ENCODE measurements at places on chromosomes 1 and 21. TPM values are rescaled to one million over a fixed set of nuclear protein-coding genes. Genes with fewer than 3 reads are reported as not detected.

DNA sequence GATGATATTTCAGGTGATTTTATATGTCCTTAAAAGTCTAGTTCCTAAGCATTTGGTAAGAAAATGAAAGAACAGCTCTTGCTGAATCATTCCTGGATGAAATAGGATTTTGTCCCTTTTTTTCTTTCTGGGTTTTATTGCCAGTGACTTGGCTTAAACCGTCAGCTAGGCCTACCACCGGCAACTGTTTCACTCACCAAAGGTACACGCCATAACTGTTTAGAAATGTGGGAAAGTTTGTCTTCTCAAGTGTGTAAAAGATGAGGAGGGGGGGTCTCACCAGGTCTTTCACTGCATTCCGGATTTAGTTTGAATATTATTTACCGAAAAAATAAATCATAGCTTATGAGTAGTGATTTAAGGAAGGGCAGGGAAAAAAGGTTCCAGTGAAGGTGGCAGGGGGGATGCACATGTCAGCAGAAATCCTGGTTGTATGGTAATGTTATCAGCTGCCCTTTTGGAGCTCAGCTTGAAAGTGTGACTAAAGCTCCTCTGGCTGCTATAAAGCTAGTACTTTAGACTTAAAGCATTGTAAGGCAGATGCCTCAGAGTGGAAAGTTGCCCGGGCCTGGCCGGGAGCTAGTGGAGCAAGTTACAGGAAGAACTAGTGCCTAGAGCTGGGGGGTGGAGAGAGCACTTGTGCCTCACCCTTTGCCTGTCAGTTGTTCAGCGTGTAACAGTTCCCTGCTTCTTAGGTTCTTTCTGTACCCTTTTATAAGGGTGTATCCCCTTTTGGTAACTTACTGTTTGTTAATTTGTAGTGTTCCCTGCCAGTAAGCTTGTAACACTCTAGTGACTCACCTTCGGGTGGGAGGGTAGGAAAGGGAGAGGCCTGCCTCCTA lies 3.1 kb downstream of the ATP1A1 start:
- peak; percentile 78 for DNase-seq

DNA sequence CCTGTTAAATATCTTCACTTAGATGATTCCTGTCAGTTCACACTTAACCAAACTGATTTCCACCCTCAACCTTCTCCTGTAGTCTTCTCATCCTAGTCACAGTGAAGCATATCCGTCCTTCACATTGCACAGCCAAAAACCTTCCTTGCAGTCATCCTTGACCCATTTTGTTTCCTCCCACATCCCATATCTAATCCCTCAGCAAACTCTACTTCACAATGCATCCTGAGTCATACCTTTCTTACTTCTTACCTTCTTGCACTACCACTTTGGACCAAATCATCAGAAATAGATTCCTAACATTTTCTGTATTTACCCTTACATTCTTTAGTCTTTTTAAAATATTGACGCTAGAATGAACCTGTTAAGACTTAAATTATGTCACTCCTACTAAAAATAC lies 86.9 kb downstream of the OLFML2B start:
- no peak for DNase-seq

The CELA3B gene
- total RNA-seq: not detected

The KIAA0040 gene
- total RNA-seq: 12.8 TPM

GRCh38 chr1:215423288-215423687 lies 143.8 kb upstream of the KCTD3 start:
- DNase-seq: no peak

DNA sequence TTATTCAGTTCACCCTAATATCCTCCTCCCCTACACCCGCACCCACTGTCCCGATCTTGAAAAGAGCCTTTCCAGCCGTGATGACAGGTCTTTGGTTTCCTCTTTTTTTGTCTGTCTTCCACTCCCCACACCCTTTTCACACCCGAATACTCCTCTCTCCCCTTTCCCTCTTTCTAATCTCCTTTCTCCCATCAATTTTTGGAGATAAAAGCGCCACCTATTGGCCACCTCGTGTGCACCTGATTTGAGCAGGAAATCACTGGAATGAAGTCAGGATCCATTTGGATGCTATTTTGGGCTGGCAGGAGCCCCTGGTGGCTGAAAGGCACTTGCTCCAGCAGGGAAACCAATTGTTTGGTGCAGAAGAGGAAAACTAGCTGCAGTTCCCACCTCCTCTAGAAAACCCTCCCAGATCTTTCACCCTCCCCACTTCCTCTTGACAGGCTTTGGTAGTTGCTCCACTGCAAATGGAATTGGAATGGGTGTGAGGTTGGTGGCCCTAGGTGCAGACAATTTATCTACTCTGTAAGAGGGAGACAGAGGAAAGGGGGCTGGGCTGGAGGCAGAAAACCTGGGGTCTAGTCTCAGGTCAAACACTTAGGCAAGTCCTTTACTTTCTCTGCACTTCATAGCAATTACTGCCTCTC lies 8.4 kb downstream of the FOXE3 start:
- DNase-seq: no peak

DNA sequence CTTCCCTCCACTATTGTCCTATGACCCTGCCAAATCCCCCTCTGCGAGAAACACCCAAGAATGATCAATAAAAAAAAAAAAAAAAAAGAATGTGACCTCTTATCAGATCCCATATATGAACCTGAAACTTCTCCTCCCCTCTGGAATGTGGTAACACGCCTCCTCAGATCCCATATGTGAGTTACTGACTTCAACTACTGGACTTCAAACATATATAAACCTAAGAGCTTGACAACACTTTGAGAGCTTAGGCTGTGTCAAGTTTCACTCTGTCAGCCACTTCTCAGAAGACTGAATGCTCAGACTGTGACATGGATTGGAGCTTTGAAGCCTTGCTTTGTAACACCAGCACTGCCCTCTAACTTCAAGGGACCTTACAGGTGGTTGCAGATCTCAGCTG lies 148.4 kb downstream of the COP1 start:
- DNase-seq: no peak

The PDE4B gene
- total RNA-seq: 3.5 TPM

DNA sequence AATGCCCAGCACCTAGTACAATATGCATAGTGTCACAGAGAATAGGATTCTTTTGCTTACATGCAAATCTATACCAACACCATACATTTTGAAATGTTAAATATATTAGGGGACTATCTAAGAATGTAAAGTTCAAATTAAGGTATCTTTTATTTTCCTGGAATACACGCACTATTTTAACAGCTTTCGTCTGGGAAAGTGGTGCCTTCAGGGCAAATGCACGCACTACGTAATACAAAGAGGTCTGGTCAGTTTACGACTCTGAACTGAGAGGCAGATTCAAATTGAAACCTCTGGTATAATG lies 931 bp downstream of the FUBP1 start:
- DNase-seq: no peak

- DNase-seq: no peak
These were observed 868 bp downstream of the PPP1R12B start for GRCh38 chr1:202349206-202349928.

The DPT gene
- 45.6 TPM for total RNA-seq

- DNase-seq: no peak
These were observed 95.4 kb upstream of the ERRFI1 start for GRCh38 chr1:8121261-8122159.

DNA sequence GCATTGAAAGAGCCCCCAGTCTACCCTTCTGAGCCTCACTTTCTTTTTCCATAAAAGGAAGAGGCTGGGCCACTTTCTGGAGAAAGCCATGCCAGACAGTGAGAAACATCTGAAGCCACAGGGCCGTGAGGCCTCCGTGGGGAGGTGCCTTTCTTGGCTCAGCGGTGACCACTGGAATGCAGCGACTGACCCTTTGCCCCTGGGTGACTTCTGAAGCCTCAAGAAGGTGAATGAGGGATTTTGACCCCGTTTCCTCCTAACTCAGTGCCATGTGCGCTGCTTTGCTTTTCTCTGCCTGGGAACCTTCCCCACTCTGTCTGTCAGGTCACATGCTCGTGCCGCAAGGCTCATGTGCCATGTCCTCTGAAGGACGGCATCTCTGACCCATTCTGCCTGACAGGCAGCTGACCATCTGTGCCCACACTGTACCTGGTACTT lies 44.7 kb upstream of the A3GALT2 start:
- peak; percentile 65 for DNase-seq

DNA sequence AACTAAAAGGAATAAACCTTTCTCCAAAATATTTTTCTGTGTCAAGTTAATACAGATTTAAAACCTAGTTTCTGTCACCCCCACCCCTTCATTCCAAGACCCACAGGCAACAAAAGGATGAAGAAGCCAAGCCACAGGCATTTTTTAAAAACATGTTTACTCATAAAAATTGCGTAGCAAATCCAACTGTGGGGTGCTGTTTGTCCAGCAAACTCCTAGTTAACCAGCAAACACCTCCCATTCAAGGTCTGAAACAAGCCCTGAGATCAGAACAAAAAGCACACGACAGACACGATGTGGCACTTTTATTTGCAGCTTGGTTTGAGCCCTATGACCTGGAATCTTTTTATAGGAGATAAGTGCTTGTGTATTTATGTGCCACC lies 149.9 kb upstream of the CAMK1G start:
- DNase-seq: no peak

GRCh38 chr1:156539818-156540355 lies 32.5 kb downstream of the IQGAP3 start:
- no peak for DNase-seq

The PRR9 gene
- total RNA-seq: not detected

- peak; percentile 40 for DNase-seq
These were observed 73.8 kb downstream of the MRPL37 start for GRCh38 chr1:54273795-54274163.

- no peak for DNase-seq
These were observed 32.1 kb downstream of the EPHX1 start for GRCh38 chr1:225842074-225842473.

DNA sequence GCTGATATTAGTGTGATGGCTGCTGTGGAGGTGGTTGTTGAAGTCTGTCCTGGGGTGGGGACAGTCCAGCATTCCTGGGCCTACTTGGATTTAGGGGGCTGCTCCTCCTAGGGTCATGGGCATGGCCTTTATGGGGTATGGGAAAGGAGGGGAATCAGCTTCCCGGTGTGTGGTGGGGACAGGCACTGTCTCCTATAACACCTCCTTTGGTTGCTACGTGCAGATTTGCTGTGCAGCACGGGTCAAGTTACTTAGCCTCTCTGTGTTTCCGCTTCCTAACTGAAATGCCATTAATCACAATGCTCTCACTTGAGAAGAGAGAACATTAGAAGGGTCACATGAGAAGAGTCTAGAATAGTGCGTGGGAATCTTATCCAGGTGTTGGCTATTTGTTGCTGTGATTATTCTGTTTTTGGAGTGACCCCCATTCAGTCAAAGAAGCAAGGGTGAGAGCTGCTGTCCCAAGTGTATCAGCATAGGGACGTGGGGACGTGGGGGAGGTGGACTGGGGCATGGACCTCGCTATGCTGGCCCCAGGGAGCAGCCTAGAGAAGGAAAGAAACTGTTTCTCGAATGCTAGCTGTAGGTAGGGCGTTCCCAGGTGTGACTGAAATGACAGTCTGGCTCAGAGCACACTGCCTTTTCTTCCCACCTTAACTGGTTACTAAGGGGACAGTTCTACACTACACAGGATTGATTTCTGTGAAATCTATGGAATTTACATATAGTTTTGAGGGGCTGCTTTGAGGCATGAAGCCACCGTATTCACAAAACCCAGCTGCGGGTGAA lies 19.9 kb downstream of the SOX13 start:
- DNase-seq: no peak

DNA sequence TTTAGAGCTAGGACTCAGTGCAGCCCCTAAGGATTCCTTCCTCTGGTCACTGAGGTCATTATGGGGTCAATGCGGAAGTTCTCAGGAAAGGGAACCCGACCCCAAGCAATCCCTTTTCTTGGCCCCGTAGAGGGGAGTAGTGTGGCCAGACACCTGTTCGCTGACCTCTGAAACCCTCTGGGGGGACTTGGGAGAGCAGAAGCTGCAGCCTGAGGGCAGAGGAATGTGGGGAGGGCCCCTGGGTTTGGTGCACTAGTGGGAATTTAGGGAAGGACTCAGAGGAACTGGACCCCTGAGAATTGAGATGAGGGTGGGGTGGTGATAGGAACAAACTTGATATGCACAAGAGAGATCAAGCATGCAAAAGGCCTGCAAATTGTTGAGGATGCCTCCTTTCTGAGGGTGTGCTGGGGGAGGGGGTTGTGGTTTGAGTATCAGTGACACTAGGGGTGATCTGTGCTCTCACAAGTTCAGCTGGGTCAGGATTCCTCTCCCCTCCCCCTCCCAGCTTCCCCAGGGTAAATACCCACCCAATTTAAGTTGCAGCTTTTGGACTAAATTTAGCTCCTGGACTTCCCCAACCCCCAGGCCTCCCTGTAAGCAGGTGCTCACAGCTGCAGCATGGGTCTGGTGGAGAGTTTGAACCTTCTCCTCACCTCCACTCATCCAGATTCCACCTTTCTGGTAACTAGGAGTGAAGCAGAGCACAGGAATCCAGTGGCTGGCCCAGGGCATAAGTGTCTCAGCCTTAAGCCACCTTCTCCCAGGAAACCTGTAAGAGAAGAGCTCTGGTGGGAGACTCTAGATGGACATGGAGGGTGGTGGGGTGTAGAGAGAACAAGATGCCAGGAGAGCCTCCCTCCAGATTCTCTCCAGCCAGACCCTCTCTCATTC lies 13.5 kb downstream of the ADAMTSL4 start:
- DNase-seq: no peak

DNA sequence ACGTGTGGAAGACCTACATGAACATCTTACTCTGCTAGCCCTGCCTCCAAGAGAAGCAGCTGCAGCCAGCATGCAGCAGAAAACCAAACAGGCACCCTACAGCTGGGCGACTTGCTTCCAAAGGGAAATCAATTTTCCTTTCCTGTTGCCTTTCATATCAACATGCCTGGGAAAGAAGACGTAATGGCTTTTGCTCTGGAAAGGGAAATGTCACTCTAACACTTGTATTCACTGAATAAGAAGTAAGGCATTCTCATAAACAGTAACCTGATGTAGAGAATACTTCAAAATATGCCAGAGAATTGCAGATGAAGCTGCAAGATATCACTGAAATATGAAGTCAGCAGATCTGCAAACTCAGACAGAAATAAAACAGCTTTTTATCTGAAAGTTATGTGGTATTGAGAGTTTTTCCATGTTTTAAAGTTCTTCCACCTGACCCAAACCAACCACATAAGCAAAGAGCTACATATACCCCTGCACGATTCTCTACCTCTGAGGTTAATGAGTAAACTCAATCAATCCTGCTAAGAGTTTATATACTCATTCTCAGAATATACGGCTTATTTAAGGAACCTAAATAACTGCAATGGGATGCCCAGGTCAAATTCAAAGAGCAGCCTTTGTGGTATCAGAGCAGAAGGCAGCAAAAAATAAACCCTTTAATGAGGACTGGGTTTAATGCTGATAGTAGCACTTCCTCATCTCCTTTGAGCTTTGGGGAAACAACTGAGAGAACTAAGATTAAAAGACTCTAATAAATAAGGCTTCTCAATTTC lies 150.9 kb downstream of the RERE start:
- DNase-seq: no peak

Data from left ventricle myocardium inferior (tissue), 1 donor.